ENCODE measurements at places on chromosomes 2 and 18.

- H3K27ac ChIP-seq: no peak overlapping the region
- H3K4me3 ChIP-seq: no peak overlapping the region
- peaks cover under 1% of the 10 kb centered on the region for H3K4me1 ChIP-seq
- DNase-seq: no peak
These were observed 5.8 kb downstream of the NPPC start for GRCh38 chr2:231920366-231920765.

- H3K36me3 ChIP-seq: no peaks in the 10 kb centered on the region
- no peaks in the 10 kb centered on the region for H3K4me1 ChIP-seq
- no peak overlapping the region for H3K4me3 ChIP-seq
- no peak for DNase-seq
- no peak overlapping the region for H3K27ac ChIP-seq
These were observed 513.6 kb upstream of the LRRTM4 start for GRCh38 chr2:78035804-78036203.

- no peak overlapping the region for H3K27ac ChIP-seq
- H3K27me3 ChIP-seq: no peaks in the 10 kb centered on the region
- no peaks in the 10 kb centered on the region for H3K4me1 ChIP-seq
- H3K4me3 ChIP-seq: no peak overlapping the region
These were observed 75.2 kb downstream of the KLHL29 start for GRCh38 chr2:23460228-23460627.

DNA sequence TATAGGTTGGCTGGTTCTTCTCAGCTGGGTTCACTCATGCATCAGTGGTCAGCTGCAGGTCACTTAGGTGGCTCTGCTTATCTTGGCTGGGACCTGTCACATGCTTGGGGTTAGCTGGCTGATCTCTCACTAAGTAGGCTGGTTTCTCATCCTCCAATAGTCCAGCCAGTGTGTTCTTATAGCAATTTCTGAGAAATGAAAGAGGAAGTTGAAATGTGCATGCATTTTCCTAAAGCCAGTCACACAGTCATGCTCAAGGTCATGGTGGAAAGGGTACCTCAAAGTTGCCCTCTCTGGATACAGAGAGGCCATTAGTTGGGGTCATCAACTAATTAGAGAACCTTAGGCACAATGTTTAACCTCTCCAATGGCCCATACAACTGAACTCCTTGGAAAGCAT, 64.4 kb downstream of the KLHL29 start:
- H3K27me3 ChIP-seq: no peaks in the 10 kb centered on the region
- no peak for DNase-seq
- H3K36me3 ChIP-seq: no peaks in the 10 kb centered on the region

- H3K27ac ChIP-seq: no peak overlapping the region
- DNase-seq: no peak
- no peaks in the 10 kb centered on the region for H3K4me1 ChIP-seq
These were observed 195.1 kb upstream of the DTNA start for GRCh38 chr18:34514957-34515356.

DNA sequence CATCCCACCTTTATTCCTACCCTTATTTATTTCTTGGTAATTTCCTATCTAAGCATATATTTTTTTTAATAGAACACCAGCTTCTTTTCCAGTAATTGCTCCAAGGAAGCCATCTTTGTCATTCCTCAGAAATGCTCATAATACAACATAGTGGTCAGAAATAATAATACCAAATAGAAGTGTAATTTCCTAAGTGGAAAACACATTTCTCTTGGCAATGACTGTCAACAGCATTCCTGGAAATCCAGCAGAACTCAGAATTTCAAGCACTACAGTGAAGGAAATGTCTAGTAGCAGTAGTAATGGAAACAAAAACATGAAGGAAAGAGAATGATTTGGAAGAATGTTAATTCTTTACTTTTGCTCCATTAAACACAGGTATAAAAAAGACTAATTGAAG, 56.6 kb downstream of the GDF7 start:
- peak overlapping the region; percentile 87 for H3K27ac ChIP-seq
- peaks cover 39% of the 10 kb centered on the region for H3K4me1 ChIP-seq
- no peaks in the 10 kb centered on the region for H3K27me3 ChIP-seq

- H3K27ac ChIP-seq: peak overlapping the region; percentile 88
- no peaks in the 10 kb centered on the region for H3K27me3 ChIP-seq
- H3K4me3 ChIP-seq: peak overlapping the region; percentile 17
- no peaks in the 10 kb centered on the region for H3K36me3 ChIP-seq
- H3K4me1 ChIP-seq: peaks cover 65% of the 10 kb centered on the region
These were observed 192.6 kb downstream of the SH3RF3 start for GRCh38 chr2:109321570-109321969.

DNA sequence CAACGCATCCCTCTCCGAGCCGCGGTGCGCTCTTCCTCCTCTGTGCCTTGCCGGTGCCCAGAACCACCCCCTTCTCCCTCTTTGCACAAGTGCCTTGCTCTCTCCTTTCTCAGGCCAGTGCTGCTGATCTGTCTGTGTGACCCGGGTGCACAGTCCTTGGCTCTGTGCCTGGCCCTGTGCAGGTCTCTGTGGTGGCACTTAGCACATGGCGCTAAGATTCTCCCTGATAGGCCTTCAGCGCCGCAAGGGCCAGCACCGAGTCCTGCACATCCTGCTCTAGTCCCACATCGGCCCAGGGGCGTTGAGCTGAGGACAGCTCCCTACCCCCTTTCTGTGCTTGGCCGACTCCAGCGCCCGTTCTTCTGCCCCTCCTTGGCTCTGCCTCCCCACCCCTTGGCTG, 136.1 kb downstream of the NEDD4L start:
- H3K4me3 ChIP-seq: no peak overlapping the region
- no peak for DNase-seq
- H3K27ac ChIP-seq: no peak overlapping the region

- no peak for DNase-seq
- peaks cover 22% of the 10 kb centered on the region for H3K36me3 ChIP-seq
- H3K4me1 ChIP-seq: no peaks in the 10 kb centered on the region
- H3K27ac ChIP-seq: no peak overlapping the region
These were observed 47.4 kb downstream of the SLC35F5 start for GRCh38 chr2:113709022-113709421.

DNA sequence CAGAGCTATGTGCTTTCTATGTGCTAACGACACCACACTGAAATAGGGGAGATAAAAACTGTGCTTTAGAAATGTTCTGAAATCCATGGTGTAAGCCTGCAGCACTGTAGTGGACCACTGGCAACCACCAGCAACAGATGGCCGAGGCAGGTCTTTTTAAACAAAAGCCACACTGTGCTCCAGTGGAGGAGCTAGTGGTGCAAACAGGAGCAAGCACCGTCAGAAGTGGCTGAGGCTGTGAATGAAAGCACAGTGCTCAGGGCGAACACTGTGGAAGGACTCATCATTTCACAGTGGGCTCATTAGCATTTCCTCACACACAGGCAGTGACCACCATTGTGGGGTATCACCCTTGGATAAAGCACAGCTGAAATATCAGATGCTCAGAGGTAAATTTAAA, 22.9 kb upstream of the MTX2 start:
- no peak overlapping the region for H3K4me3 ChIP-seq
- DNase-seq: no peak
- H3K4me1 ChIP-seq: no peaks in the 10 kb centered on the region
- no peak overlapping the region for H3K27ac ChIP-seq

- no peaks in the 10 kb centered on the region for H3K36me3 ChIP-seq
- DNase-seq: no peak
- H3K4me1 ChIP-seq: peaks cover 33% of the 10 kb centered on the region
- H3K27ac ChIP-seq: peak overlapping the region; percentile 68
- peak overlapping the region; percentile 16 for H3K4me3 ChIP-seq
- no peaks in the 10 kb centered on the region for H3K27me3 ChIP-seq
These were observed 16.5 kb downstream of the HS6ST1 start for GRCh38 chr2:128302011-128302743.

GRCh38 chr2:181613241-181613640, 43.7 kb downstream of the CERKL start:
- H3K27me3 ChIP-seq: no peaks in the 10 kb centered on the region
- DNase-seq: no peak
- no peaks in the 10 kb centered on the region for H3K36me3 ChIP-seq
- H3K27ac ChIP-seq: no peak overlapping the region
- no peaks in the 10 kb centered on the region for H3K4me1 ChIP-seq

DNA sequence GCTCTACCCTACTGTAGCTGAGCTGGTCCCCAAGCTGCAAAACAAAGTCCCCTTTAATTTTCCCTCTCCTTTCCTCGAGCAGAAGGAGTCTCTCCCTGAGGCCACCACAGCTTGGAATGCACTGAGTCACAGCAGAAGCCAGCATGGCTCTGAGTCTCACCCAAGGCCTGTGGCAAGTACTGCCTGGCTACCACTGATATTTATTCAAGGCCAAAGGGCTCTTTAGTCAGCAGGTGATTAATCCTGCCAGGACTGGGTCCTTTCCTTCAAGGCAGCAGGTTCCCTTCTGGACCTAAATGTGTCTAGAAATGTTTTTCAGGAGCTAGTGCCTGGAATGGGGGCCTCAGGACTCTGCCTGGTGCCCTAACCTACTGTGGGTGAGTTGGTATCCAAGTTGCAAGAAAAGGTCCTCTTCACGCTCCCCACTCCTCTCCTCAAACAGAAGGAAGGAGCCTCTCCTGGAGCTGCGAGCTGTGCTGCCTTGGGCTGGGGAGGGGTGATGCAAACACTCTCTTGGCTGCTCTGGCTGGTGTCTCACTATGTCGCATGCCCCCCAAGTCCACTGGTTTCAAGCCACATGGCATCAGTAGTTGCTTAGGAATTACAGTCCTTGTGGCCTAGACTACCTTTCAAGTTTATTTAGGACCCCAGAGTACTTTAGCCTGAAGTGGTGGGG, 53.4 kb downstream of the CD28 start:
- no peak overlapping the region for H3K4me3 ChIP-seq
- H3K4me1 ChIP-seq: no peaks in the 10 kb centered on the region
- no peaks in the 10 kb centered on the region for H3K27me3 ChIP-seq
- no peak for DNase-seq
- H3K27ac ChIP-seq: peak overlapping the region; percentile 49

Data from ascending aorta (tissue), 2 donors.